SIG-M5 (cell line): ENCODE measurements at places on chromosomes 5 and 9.

- DNase-seq = no peak
Measured at GRCh38 chr5:39194466-39195136, 24.8 kb downstream of the FYB1 start.

DNA sequence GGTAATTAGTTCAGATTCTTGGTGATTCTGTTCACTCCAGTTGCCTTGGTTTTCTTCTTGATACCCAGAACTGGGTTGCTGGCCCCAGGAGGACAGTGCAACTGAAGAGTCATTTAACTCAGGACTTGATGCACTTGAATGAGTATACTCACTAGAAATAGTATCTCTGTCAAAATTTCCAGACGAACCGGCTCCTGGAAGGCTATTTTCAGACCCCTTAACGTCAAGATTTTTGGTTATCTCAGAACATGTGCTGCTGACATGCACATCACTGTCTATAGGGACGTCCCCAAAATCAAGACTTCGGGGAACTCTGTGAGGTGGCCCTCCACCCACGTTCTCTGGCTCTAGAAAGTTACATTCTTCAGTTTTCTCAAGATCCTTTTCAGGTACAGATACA lies 56.7 kb upstream of the PCA3 start:
- DNase-seq = no peak

DNA sequence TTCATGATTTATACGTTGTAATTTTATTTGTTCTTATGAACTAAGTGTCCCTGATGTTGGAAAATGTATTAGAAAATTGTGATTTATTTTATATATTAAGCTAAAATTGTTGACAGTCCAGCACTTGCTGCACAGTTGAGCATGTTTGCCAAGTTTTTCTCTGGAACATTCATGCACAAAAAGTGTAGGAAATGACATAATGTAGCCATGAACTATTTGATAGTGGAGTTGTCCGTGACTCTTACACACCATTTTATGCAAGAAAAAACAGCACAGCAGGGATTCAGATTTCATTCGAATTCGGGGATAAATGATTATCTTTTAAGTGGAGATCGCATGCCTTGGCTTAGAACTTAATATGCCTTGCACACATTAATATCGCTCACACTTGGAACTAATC lies 708.6 kb upstream of the WWC1 start:
- no peak for DNase-seq

DNA sequence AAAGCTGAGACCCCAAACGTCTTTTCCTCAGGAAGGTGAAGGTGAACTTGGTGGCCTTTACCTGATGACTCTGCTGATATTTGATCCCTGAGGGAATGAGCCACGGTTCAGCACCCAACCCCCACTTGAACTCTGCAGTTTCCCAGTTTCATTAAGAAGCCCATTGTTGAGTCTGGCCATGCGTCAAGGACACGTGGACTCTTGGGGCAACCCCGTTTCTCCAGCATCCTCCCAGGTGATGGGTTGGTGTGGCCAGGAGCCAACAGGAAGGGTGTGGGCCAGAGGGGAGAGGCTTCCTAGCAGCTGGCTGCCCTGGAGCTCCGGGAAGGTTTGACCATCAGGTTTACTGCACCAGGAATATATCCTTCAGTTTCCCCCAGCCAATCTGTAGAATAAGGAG lies 59.5 kb upstream of the GNE start:
- DNase-seq = no peak

DNA sequence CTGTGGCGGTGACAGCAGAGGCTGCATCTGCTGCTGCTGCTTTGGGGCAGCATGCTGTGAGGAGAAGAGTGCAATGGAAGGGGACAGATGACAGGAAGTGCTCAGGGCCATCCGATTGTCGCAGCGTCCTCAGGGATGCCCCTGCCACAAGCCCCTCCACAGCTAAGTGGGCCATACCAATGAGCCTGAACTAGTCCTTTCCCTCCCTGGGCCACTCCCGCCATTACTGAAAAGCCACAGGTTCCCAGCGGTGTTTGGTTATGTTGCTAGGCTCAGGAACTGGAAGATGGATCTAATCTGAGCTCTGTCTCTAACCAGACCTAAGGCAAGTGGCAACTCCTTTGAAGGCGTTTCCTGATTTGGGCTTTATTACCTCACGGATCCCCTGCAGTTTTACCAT lies 109.2 kb downstream of the GAPVD1 start:
- DNase-seq = no peak

DNA sequence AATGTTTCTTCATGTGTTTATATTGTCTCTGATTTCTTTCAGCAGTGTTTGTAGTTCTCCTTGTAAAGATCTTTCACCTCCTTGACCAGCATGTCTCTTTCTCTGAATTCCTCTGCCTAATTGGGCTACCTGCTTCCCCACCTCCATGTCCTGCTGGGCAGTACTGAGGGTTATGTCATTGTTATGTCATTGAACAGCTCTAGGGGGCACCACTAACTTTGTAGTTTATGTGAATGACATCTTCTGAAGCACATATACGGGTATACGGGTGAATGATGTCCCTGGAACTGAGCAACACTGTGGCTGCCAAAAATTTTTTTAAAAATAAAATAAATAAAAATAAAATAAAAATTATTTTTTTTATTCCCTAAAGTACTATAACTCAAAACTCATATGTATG lies 16.9 kb upstream of the SNCAIP start:
- DNase-seq = no peak

GRCh38 chr9:26833792-26834191 lies 58.8 kb downstream of the CAAP1 start:
- DNase-seq = no peak

DNA sequence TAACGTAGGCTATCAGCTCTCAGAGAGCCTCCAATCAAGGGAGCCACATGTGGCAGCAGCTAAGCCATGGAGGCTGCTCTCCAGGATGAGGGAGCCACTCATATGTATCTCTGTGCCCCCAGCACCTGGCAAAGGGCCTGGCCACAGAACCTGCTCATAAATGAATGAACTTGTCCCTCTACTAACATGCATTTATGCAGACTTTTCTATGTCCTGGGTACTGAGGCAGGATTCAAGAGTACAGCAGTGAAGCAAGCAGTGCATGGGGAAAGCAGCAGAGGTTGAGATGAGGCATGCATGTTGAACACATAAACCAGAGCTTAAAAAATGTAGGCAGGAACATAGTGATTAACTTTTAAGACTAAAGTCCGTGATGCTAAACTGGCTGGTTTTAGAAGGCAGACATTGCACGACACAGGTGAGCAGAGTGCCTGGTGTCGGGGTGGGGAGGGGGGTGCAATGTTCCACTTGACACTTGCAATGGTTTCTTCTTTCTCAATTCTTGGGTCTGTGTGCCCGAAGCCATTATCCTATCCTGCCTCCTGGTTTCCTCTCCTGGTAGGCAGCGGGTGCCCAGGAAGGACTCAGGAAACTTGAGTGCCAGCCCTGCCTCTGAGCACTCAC lies 142.8 kb upstream of the ALDH1B1 start:
- no peak for DNase-seq

- no peak for DNase-seq
Measured at GRCh38 chr9:9730174-9730573, 882.6 kb downstream of the PTPRD start.

- DNase-seq = no peak
Measured at GRCh38 chr5:154384480-154385235, 61.1 kb upstream of the SAP30L start.

GRCh38 chr9:113166039-113166438 lies 15.2 kb downstream of the SLC31A2 start:
- DNase-seq = no peak

- DNase-seq = no peak
Measured at GRCh38 chr5:116529615-116530014, 45.0 kb downstream of the SEMA6A start.

DNA sequence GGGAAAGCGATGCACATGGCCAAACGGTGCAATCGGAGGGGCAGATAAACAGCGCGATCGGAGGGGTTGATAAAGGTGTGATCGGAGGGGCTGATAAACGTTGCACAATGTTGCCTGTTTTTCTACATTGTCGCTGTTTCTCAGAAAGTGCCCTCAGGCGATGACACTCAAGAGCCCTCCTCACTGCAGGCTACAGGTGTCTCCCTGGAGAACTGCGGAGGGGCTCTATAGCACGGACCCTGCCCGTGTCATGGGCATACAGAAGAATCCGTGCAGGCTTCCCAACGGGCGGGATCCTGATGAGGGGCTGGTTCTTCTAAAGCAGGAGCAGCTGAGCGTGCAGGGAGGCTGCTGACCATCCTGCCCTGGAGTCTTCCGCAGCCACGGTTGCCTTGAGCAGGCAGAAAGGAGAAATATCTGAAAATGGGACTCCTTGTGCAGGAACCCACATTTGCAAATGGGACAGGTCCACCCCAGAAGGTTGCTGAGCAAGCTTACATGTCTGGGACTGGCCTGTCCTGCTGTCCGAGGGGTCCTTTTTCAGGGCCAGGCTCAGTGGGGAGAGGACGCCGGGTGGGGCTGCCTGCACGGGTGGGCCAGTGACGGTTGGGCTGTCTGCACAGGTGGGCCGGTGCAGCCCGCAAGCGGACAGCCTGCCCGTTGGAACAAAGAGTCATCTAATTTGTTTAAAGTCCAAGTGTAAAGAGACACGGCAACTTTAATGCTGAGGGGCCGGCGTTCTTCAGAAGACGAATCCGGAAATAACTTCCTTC lies 25.1 kb upstream of the LPCAT1 start:
- no peak for DNase-seq

DNA sequence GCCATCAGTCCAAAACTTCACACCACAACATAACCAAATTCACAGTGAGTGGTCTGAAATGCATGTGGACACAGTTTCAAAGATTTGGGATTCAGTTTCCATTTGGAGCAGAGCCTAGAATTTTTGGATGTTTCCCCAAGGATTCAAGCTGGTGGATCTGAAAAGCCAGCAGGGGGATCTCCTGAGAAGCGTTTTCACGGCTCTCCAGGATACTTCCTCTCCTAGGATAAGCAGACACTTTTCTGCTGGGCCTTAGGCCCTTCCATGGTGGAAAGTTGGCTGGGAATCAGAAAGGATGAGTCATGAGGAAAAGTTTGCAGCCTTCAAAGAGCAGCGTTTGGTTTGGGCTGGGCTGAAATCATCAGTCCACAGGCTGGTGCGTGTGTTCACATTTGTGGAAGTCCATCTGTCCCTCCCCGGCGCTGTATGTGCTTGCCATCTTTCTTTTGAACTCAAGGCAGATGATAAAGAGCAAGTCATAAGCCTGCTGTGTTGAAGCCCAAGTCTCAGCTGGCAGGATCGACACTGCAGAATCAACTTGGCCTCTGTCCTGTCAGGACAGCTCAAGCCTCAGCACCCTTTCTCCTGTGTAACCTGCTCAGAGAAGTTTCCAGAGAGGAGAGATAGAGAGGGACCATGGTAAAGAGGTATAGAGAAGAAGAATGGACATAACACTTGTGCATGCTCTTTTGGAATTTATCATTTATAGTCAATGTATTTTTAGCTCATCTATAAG lies 152.6 kb upstream of the MSX2 start:
- DNase-seq = no peak

DNA sequence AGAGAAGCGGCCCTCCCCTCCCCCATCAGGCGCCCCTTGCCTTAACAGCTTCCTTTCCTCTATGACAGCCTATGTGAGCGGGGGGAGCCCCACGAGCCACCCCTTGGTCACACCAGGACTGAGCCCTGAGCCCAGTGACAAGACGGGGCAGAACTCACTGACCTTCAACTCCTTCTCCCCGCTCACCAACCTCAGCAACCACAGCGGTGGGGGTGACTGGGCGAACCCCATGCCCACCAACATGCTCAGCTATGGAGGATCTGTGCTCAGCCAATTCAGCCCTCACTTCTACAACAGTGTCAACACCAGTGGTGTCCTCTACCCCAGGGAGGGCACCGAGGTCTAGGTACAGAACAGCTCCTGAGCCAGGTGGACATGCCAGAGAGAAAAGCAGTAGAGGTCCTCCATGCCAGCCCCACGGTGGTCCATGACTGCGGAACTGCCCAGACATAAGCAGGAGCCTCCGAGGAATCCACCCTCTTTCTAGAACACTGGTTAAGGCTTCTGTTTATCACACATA lies 2.6 kb downstream of the FOXI1 start:
- DNase-seq = no peak

- no peak for DNase-seq
Measured at GRCh38 chr5:68778484-68778883, 315.3 kb upstream of the SLC30A5 start.

DNA sequence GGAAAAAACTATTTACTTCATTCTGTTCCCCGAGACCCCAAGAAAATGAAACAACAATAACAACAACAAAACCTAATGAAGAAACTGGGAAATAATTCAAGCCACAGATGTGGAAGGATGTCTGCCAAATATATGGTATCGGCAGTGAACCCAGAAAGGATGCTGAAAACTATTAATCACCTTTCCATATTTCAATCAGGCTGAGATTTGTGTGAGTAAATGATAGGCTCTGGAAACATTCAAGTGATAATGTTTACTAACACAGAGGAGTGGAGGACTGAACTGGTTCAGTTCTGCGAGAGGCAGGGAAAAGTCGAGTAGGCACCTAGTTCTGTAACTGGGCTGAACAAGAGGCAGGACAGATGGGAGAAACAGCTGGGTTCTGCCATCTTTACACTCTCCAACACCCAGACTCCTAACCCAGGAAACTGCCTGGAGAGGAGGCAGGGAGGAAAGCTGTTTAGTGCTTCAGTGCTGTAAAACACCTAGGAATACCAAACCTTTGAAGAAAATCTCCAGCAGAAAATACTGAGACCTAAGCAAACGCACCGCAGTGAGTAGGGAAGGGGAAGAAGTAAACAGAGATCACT lies 96.8 kb upstream of the GNA14 start:
- DNase-seq = no peak

GRCh38 chr5:138179277-138179857 lies 455 bp downstream of the KIF20A start:
- no peak for DNase-seq

GRCh38 chr5:171010086-171010485 lies 148.3 kb downstream of the RANBP17 start:
- no peak for DNase-seq

DNA sequence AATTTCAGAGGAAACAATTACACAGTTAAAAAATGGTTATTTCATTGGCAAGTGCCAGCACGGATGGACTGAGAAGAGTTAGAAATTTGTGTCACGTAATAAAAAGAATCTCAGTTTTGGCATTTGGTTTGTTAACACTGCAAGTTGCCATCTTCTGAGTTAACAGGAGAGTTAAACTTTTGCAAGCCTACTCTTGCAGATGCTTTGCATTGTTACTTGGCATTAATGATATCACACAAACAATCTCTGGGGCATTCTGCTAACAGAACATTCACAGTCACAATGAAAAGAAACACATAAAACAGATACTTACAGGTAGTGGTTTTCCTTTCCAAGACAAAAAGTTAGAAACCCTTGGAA lies 647 bp downstream of the FREM1 start:
- no peak for DNase-seq

DNA sequence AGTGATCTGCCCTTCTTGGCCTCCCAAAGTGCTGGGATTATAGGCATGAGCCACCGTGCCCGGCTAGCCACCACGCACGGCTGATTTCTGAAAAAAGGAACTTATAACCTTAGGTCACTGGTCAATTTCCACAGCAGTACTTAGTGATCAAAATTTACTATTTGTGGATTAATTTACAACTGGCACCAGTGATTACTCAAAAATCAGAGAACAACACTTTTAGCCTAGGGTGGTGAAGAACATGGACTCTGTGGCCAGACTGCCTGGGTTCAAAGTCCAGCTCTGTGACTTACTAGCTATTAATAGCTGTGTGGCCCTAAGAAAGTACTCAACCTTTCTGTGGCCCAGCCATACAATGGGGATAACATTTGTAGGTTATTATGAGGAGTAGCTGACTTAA lies 50.8 kb upstream of the GLRX start:
- no peak for DNase-seq
